ENCODE measurements at places on chromosomes 16 and 17. TPM values are rescaled to one million over a fixed set of nuclear protein-coding genes. Genes with fewer than 3 reads are reported as not detected.

The TRPV2 gene
- 14.5 TPM for total RNA-seq

The XYLT2 gene
- total RNA-seq: 61.5 TPM

DNA sequence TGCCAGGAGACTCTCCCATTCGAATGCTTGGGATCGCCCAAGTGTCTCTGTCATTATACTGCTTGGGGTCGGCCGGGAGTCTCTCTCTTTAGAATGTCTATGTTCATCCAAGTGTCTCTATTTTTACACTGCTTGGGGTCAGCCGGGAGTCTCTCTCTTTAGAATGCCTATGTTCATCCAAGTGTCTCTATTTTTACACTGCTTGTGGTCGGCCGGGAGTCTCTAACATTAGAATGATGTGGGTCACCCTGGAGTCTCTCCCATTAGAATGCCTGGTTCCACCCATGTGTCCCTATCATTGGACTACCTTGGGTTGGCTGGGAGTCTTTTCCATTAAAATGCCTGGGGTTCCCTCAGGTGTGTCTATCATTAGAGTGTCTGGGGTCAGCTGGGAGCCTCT is 2230.4 kb downstream of the TP53TG3F start:
- no peak for DNase-seq

DNA sequence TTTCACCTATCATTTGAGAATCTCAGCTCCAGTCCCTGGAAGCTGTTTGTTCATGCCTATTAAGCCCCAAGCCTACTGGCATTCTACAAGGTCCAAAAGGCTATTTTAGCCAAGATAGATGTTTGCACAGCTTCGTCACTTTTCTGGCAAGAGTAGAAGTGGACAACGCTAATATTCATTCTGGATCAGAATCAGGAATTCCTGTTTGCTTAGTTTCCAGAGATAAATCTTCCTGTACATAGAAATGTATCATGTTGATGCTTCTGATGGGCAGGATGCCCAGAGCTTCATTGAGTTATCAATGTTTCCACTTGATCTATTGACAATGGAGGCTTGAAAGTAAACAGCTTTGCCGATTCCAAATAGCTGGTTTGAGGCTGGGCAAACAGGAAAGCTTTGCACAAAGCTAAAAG is 260.7 kb upstream of the CA10 start:
- no peak for DNase-seq

GRCh38 chr17:48131216-48131824 is 23.8 kb downstream of the SNX11 start:
- DNase-seq: peak; percentile 66

DNA sequence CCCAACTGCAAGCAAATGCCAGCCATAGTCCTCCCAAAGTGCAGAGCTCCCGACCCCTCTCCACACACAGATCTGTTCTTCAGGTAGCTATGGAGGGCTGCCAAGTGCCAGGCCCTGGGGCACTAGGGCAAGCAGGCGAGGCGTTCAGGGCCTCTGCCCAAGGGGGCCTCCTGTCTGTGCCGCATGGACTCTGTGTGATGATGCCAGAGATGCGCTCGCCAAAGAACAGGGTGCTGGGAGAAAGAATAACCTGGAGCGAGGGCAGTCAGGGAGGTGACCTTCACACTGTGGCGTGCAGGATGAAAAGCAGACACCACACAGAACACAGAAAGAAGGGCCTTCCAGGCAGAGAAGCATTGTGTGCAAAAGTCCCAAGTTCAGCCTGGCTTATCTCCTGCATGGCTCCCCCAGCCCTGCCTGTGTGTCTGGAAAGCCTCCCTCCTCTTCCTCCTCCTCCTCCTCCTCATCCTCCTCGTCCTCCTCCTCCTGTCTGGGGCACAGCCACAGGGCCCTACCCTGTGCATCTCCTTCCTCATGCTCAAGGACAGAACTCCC is 44.2 kb downstream of the PEMT start:
- DNase-seq: no peak

- DNase-seq: peak; percentile 16
Observed at GRCh38 chr16:35798885-35799426, 2339.5 kb downstream of the TP53TG3F start.
